ENCODE measurements at places on chromosomes 7 and 10.

DNA sequence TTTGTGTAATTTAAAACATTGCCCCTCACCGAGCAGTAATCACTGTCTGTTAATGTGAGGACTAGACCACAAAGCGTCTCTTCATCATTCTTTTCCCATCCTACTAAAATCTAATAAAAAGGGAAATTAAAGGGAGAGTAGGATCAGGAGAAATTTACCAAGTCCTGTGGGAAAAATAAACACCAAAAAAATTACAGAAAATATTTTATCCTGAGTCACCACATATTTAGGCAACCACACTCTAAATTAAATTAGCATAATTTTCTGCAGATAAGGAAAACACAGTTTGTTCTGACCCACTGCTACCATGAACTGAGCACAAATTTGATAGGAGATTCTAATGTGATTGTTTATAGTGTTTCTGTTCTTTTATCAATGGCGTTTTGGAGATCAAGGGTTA lies 49.3 kb downstream of the CCDC6 start:
- DNase-seq, result no peak

GRCh38 chr7:156002362-156003066 lies 190.3 kb upstream of the SHH start:
- no peak for DNase-seq

DNA sequence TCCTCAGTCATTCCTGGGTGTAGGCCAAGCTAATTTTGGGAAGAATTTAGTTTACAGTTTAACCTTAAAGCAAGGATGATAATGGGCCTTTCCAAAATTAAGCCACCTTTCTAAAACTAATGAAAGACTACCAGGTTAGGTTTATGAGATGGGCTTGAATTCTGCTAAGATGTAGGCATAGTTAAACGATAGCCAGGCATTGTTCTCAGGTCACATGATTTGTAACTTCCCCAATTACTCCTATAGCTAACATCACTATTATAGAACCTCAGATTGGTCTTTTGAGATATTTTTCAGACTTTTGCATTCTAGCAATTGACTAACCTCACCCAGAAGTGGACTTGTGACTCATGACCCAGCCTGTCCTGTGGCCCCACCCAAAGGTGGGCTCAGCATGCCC lies 7.0 kb upstream of the NUB1 start:
- DNase-seq, result no peak

DNA sequence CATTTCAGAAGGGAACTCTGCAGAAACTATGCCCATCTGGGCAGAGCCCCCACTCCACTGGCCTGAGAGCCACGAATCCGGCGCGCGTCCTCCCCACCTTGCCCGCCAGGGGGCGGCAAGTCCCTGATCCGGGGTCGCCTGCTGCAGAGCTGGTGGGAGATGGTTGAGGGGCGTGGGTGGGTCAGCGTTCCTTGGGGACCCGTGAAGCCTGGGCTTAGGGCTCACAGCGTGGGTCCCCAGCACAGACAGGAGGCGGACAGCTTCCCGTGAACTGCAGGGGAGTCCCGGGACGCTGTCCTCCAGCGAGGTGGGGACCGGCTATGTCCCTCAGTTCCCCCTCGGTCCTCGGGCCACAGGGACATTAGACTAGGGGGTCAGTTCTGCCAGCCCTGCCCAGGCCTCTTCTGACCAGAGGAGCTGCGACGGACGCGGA lies 585 bp upstream of the POP7 start:
- peak; percentile 54 for DNase-seq

DNA sequence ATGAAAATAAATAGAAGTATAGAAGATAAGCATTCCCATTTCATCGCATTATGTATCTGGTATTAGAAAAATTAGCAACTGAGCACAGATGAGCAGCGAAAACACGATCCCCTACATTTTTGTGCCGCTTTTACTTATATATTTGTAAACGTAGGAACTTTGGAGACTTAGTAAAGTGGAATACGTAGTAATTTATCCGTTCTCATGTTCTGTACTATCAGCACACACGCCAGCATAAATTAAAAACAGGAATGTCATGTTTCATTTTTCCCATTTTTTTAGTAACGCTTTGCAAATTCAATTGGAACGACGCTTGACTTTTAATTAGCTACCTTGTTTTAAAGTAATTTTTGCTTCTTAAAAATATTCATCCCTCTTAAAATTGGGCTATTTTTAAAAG lies 2.4 kb downstream of the ZNRF2 start:
- DNase-seq, result no peak

- DNase-seq, result no peak
These were observed 373.1 kb downstream of the THSD7A start for GRCh38 chr7:11458736-11459483.

DNA sequence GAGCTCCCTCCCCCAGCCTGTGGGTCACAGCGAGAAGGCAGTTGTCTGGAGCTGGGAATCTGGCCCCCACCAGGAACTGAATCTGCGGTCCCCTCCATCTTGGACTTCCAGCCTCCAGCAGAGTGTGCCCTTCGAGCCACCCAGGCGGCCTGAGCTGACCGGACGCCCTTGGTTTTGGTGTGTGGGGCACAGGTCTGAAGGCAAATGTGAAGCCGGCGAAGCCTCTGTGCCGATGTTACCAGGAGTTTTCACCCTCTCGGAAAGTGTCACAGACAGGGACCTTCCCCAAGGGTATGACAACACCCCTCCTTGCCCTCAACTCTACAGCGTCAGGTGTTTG lies 109.1 kb downstream of the DNAJB6 start:
- DNase-seq, result no peak
